ENCODE measurements at places on chromosomes 6 and 20.

- no peak for DNase-seq
- H3K36me3 ChIP-seq: no peaks in the 10 kb centered on the region
- peaks cover 6% of the 10 kb centered on the region for H3K4me1 ChIP-seq
Measured at GRCh38 chr6:41222045-41222444, 6.1 kb upstream of the TREML4 start.

DNA sequence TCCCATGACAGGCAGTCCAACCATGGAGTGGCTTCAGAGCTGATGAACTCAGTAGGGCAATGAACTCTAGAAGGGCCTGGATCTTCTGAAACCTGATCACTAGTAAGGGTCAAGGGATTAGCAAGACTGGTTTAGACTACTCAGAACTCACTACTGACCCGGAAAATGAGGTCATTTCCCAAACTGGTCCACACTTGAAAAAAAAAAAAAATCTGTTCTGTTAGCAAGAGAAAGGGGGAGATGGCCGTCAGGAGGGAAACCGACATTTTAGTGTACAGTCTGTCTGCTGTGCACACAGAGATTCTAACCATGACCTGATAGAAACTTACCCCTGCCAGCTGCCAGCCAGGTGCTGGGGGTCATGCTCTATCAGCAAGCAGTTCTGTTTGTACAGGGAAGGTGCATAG lies 262.4 kb upstream of the AGPAT4 start:
- no peak for DNase-seq
- H3K4me3 ChIP-seq: no peak overlapping the region
- H3K4me1 ChIP-seq: no peaks in the 10 kb centered on the region
- H3K27me3 ChIP-seq: no peaks in the 10 kb centered on the region

GRCh38 chr6:36717231-36717825 lies 19.7 kb downstream of the RAB44 start:
- H3K4me3 ChIP-seq: no peak overlapping the region
- DNase-seq: peak; percentile 19
- no peak overlapping the region for H3K27ac ChIP-seq
- H3K36me3 ChIP-seq: no peaks in the 10 kb centered on the region
- peaks cover 3% of the 10 kb centered on the region for H3K27me3 ChIP-seq

DNA sequence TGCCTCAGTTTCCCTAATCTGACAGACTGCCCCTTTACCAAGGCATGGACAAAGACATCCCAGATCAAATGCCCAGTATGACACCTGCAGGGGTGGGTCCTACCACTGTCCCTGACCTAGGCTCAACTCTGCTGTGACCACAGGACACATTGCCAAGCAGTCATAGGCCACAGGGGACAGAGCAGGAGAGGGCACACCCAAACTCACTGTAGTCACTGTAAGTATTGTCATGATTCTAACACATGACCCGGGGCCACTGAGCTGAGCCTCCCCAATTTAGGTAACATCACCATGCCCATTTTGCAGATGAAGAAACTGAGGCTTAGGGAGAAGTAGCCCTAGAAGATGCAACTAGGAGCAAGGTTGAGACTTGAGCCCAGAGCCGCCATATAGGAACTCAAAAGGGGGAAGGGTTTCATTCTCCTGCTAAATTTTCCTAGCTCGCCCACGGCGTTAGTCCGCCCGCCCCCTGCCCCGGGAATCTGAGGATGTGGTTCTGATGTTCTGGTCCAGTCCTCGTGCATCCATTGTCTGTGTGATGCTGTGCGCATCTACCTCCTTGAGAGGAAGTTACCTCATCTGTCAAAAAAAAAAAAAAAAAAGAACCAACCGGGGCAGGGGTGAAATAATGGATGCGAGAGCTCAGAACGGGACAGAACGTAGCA lies 44.8 kb downstream of the PMEPA1 start:
- H3K4me1 ChIP-seq: peaks cover 3% of the 10 kb centered on the region
- H3K4me3 ChIP-seq: no peak overlapping the region
- H3K27me3 ChIP-seq: no peaks in the 10 kb centered on the region
- H3K36me3 ChIP-seq: no peaks in the 10 kb centered on the region
- no peak for DNase-seq

DNA sequence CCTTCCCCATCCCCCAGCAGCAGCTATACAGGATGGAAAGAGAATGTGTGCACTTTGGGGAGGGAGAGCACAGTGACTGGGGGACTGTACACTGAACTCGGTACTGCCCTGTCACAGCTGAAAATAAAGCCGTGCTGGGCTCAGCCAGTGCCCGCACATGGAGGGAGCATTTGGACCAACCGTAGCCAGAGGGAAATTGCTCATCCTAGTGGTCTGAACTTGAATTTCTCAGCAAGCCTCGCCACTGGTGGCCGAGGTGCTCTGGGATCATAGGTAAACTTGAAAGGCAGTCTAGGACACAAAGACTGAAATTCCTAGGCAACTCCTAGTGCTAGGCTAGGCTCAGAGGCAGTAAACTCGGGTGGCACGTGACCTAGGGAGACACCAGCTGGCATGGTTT lies 61.0 kb downstream of the DZANK1 start:
- H3K27me3 ChIP-seq: no peaks in the 10 kb centered on the region
- DNase-seq: no peak
- peaks cover 4% of the 10 kb centered on the region for H3K36me3 ChIP-seq
- no peak overlapping the region for H3K4me3 ChIP-seq
- H3K4me1 ChIP-seq: peaks cover 7% of the 10 kb centered on the region

GRCh38 chr20:58450254-58450653 lies 61.2 kb downstream of the VAPB start:
- no peak overlapping the region for H3K4me3 ChIP-seq
- DNase-seq: no peak
- H3K4me1 ChIP-seq: peaks cover 13% of the 10 kb centered on the region
- no peaks in the 10 kb centered on the region for H3K27me3 ChIP-seq
- peaks cover 28% of the 10 kb centered on the region for H3K36me3 ChIP-seq

DNA sequence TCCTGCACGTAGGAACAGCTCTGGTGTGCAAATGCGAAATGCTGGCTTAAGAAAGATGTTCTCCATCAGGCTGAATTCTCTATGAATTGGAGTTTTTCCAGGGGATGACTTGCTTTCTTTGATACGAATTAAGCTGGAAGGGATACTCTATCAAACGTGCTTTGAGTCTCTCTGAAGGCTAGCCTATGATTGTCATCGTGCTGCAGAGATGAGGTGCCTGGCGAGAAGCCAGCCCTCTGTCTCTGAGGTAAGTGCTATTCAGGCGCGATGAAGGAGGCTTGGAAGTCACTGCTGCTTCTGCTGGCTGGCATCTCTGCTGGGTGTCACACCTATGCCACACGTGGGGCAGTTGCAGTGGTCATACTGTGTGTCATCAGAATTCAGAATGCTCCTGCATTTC lies 223.7 kb downstream of the TAF4 start:
- no peak overlapping the region for H3K4me3 ChIP-seq
- no peaks in the 10 kb centered on the region for H3K4me1 ChIP-seq
- no peaks in the 10 kb centered on the region for H3K36me3 ChIP-seq
- DNase-seq: no peak

DNA sequence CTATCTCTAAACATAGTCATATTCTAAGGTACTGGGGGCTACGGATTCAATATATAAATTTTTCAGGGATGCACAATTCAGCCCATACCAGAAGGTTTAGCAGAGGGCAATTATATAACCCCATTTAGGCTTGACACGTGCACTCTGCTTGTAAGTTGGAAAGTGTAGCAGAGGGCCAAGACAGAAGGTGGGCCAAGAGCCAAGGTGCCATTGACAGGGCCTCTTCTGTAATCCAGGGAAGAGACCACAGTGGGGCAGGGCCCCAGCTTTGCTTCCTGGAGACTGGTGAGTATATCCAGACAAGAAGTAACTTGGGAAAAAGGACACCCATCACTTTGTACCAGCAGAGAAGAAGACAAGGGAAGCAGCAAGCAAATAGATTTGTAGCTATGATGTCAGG lies 672.4 kb upstream of the MARCKS start:
- H3K27me3 ChIP-seq: no peaks in the 10 kb centered on the region
- DNase-seq: no peak
- no peaks in the 10 kb centered on the region for H3K36me3 ChIP-seq
- H3K4me3 ChIP-seq: no peak overlapping the region

DNA sequence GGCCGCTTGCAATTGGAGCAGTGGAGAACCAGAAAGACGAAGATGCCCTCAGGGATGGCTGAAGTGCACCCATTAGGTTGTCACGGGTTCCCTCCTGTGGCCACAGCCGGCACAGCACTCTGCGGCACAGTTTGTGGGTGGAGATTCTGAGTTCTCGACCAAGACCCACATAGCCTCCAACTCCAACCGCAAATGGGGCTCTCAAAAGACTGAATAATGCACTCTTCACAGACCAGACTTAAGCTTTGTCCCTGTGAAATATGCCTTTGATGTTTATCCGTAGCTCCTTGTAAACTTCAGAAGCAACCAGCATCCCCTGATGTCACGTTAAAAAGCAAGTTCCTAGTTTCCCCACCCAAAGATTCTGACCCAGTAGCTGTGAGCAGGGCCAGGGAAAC lies 934 bp upstream of the CST9 start:
- DNase-seq: peak; percentile 77
- no peak overlapping the region for H3K4me3 ChIP-seq
- H3K4me1 ChIP-seq: no peaks in the 10 kb centered on the region
- no peak overlapping the region for H3K27ac ChIP-seq

DNA sequence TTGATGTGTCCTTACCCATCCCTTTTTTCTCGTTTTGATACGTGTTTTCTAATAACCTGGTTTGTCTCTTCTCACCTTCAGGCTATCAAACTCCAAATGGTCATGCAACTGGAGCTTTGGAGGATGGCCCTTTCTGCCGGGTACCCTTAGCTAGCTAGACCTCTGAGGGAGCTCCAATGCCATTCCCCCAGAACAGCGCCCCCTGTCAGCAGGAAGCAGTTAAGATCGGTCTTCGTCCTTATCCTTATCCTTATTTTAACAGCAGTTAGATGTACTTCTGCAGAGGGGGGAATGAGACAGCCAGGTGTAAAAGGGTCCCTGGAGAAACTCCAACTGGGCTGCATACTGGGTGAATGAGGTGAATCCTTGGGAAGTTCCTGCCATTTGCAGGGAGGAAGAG lies 37.2 kb downstream of the SEL1L2 start:
- H3K27me3 ChIP-seq: no peaks in the 10 kb centered on the region
- no peak overlapping the region for H3K4me3 ChIP-seq
- DNase-seq: no peak
- no peak overlapping the region for H3K27ac ChIP-seq

GRCh38 chr20:33685328-33686099 lies 671 bp downstream of the E2F1 start:
- peaks cover 72% of the 10 kb centered on the region for H3K4me1 ChIP-seq
- H3K36me3 ChIP-seq: peaks cover 12% of the 10 kb centered on the region

Data from activated naive CD8-positive, alpha-beta T cell treated with anti-CD3 and anti-CD28 coated beads, Interleukin-2, amount 10 ng/mL, durations not matched to agents 7 days and 5 days (primary cell).